Vagina (tissue), 2 donors: ENCODE measurements at places on chromosomes 12 and 14.

DNA sequence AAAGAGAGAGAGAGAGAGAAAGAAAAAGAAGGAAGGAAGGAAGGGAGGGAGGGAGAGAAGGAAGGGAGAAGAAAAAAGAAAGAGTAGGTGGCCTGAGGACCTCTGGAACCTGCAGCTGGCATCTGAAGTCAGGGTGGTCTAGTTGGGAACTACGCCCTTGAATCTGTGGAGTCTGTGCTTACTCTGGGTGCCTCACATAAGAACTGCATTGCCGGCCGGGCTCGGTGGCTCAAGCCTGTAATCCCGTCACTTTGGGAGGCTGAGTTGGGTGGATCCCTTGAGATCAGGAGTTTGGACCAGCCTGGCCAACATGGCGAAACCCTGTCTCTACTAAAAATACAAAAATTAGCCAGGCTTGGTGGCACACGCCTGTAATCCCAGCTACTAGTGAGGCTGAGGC, 10.0 kb upstream of the NRDE2 start:
- DNase-seq, result no peak

DNA sequence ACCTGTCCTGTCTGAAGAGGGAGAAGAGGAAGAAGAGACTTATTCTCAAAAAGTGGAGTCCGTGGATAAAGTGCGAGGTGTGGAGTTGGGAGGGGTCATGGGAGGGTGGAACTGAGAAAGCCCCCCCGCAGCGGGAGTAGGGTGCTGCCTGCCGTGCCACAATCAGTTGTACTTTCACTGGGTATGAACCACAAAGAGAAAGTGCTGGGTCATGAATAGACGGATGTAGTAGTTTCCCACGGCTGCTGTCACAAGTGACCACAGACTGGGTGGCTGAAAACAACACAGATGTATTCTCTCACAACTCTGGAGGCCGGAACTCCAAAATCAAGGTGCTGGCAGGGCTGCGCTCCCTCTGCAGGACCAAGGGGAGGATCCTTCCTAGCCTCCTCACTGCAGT, 5.5 kb downstream of the DNAH10 start:
- no peak for DNase-seq

DNA sequence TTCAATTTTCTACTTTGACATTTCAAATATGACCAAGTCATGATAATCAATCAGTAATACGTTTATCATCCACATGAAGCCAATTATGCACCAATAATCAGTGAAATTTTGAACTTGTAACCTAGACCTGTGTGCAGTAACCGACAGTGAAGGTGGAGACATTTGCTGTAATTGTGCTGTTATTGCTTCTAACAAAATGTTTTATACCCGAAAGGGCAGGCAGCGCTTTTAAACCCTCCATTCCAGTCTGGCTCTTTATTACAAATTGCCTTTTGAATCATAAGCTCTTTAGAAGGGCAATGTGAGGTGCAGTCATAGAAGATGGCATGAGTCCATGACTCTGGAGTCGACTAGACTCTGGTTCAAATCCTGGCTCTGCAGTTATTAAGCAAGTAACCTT, 135.7 kb downstream of the GXYLT1 start:
- DNase-seq, result no peak

DNA sequence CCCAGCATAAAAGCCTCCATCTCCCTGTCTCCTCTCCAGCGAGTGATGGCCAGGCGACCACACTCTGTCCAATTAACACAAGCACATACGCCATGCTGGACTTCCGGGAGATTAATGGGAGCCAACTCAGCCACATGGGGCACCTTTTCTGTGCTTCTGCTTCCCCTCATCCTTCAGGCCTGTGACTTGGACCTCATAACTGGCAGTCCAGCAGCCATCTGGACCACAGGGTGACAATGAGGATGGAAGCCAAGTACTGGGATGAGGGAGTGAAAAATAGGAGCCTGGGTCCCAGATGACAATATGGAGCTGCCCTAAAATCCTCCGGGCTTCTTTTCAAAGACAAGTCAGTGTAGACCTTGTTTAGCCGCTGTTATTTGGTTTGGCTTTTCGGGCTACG, 12.8 kb downstream of the MAP3K9 start:
- no peak for DNase-seq

- DNase-seq, result no peak
Observed at GRCh38 chr14:92173668-92174067, 51.9 kb downstream of the CPSF2 start.

DNA sequence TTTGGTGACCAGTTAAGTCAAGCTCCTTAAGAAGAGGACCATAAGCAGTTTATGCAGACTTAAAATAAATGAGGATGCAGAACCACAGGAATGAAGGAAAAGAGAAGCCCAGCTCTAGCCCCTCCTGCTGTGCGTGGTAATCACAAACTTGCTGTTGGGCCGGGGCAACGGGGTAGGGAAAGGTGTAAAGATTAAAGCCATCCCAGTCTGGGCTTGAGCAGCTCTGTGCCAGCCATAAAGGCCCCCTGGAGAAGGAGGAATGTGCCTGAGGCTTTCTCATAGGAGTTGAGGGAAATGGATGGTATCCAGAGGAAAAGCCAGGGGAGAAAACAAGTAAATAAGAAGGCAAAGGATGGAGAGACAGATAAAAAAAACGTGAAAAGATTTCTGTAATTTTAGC, 25.1 kb downstream of the TEP1 start:
- no peak for DNase-seq

GRCh38 chr12:122350141-122350848, 72.2 kb downstream of the CLIP1 start:
- DNase-seq, result no peak

- DNase-seq, result no peak
Observed at GRCh38 chr12:116380108-116380507, 102.6 kb upstream of the MED13L start.

GRCh38 chr12:15928870-15929571, 17.9 kb downstream of the DERA start:
- no peak for DNase-seq

DNA sequence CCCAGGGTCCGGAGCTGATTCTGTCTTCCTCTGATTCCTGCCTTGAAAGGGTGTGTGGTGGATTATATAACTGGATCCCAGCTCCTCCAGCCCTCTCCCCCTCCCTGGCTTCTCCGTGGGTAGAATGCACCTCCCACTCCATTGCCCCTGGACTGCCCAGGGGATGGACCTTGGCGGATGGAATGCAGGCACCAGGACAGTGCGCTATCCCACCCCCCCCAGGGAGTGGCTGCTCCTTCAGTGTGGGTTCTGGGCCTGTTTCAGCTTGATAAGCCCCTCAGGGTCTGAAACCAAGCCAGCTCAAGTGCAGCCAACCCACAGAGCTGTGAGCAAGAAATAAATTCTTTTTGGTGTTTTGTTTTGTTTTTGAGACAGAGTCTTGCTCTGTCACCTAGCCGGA, 112.4 kb upstream of the TMEM132D start:
- DNase-seq, result no peak
